PC-9 (cell line): ENCODE measurements at places on chromosomes 7 and 10.

DNA sequence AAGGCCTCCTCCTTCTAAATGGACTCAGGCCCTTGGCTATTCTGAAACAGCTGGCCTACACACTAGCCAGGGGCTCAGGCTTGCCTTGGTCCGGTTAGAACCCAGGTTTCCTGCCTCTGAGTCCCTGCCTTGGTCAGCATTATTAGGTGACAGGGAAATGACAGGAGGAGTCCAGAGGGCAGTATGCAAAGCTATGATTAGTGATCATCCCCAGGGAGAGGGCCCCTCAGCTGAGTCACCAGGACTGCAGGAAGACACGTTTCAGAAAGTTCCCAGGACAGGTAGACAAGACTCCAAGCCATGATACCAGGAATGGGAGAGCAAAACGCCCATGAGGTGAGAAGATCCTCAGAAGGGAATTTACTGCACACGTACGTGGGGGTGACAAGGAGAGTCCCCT lies 301.1 kb upstream of the COBL start:
- DNase-seq, result no peak

GRCh38 chr7:72924386-72924732 lies 536 bp upstream of the POM121 start:
- DNase-seq, result no peak

DNA sequence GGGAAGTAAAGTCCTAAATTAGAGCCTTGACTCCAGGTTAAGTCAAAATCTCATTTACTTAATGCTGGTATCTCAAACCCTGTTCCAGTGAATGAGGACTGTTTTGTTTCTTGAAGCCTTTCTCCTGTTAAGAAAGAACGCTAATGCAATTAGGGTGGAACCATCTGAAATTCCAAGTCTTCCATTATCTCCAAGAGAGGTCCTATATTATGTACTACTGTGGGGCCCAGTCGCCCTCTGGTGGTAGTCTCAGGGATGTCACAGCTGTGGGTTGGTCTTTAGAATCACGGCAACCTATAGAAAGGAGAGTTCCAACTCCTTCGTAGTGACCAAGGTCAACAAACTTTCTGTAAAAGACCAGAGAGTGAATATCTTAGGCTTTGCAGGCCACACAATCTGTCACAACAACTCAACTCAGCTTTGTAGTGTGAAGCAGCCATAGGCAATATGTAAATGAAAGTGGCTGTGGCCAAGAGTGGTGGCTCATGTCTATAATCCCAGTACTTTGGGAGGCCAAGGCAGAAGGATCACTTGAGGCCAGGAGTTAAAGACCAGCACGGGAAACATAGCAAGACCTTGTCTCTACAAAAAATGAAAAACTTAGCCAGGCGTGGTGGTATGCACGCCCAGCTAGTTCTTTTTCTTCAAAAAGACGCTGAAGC lies 9.3 kb downstream of the RPP38 start:
- DNase-seq, result peak; percentile 55

DNA sequence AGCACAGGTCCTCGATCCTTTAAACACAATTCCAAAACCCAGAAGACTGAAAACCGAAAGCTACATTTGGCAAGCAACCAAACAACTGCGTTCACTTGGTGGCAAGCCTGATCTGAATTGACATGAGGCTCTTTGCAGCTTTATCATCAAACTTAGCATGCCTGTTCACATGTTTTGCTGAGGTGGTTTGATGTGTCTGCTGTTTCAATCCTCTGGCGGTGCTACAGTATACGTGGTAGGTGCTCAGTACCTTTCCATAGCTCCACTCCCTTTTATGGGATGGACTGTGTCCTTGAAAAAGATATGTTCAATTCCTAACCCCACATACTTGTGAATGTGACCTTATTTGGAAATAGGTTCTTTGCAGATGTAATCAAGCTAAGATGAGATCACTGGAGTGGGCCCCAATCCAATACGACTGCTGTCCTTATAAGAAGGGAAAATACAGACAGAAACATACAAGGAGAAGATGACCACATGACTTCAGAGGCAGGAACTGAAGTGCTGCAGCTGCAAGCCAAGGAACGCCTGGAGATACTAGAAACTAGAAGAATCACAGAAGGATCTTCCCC lies 33.4 kb downstream of the CCDC6 start:
- DNase-seq, result no peak

DNA sequence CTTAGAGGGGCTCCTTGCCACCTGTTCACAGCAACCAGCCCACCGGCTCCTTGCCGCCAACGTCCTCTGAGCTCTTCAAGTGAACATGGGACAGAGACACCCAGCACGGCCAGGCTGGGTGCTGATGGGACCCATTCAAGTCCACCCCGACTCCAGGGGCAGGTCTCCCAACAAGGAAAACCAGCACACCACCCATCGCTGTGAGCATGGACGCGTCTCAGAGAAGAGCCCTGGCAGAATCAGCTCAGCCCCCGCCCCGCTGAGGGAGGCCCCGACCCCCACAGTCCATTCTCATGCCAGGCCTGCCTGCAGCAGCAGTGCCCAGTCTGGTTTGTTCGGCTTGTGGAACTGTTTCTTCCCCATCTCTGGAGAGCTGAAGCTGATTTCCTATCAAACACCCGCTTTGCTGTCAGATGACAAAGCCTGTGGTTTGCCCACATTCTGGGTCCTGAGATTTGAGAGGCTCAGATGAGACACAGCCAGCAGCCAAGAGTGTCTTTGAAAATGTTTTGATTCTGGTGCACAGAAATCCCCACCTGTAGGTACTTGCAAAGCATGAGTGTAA lies 216.6 kb downstream of the ZMYND11 start:
- DNase-seq, result no peak
